MG63 (cell line): ENCODE measurements at places on chromosomes 7 and 10. TPM values are rescaled to one million over a fixed set of nuclear protein-coding genes. Genes with fewer than 3 reads are reported as not detected.

AGBL3 gene
- total RNA-seq, result 0.40 TPM in 1 of 2 replicates, not detected in the other

RPEL1 gene
- total RNA-seq, result 0.03 TPM in 1 of 2 replicates, not detected in the other

- DNase-seq, result no peak
Measured at GRCh38 chr10:122725768-122726167, 26.1 kb upstream of the C10orf120 start.

- DNase-seq, result no peak
Measured at GRCh38 chr7:81669476-81670105, 100.3 kb downstream of the HGF start.

GRCh38 chr10:106711313-106711906 lies 453.1 kb downstream of the SORCS1 start:
- peak; percentile 26 for DNase-seq

DNA sequence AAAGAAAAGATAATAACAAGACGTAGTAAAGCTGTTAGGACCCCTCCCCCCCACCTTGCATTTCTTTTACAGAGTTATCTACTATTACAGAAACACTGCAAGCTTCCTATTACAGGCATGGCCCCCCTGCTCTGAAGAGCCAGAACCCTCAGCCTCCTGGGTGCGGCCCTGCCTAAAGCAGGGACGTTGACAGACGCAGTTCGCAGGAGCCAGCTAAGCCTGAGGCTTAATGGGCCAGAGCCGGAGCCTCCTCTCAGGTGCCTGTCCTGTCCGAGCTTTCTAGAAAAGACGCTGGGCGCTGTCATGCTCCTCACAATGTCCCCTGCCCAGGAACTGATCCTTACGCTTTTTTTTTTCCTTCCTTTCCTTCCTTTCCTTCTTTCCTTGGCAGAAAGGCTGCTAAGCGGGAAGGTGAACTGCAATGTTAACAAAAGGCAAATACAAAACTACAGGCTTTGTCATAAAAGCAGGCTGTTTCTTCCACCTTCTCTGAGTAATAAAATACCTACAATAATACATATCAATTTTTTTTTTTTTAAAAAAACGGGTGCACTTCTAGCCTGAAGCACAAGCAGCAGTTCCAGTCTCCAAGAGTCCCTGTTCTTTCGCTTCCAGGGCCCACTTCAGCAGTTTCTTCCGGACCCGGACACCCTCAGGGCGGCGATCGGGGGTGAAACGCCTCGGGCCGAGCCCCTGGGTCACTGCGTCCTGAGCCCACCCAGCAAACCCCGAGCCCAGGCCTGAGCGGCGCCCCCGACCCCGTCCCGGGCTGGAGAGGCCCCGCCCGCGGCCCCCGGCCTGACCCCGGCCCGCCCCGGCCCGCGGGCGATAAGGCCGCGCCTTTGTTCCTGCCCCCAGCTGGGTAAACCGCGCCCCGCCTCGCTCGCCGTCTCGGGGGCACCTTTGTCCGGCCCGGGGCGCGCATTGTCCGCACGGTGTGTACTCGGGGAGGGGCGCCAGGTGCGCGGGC lies 11.2 kb downstream of the MNX1 start:
- no peak for DNase-seq

- DNase-seq, result no peak
Measured at GRCh38 chr10:36256166-36256565, 614.1 kb upstream of the FZD8 start.

DNA sequence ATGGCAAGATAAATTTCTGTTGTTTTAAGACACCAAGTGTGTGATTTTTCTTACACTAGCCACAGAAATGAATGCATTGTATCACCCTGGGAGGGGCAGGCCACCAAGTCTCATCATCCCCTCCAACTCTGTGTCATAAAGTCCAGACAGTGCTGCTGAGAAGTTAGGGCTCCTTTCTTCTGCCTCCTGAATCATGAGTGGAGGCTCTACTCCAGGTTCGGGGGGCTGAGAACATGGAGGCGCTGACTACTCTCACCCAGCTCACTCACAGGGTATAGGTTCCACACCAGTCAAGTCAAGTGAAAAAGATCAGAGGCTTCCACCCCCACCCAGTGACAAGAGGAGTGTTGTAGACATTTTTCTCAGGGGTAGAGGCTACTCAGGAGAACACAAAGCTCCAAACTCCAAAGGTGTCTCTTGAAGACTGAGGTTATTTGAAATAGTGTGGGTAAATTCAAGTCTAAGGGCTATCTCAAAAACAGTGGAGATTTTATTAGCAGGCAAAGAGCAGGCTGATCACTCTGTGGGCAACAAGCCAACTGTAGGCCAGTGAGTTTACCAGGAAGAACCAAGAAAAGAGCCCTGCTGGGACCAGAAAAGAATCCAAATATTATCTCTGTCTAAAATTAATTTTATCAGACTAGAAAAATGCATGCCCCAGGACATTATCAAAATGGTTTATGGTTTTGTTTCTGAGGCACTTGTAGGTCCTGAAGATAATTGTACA lies 118.6 kb upstream of the RET start:
- no peak for DNase-seq
